ENCODE measurements at places on chromosomes 2 and 18.

- no peak for DNase-seq
Measured at GRCh38 chr18:36025025-36025424, 42.3 kb downstream of the RPRD1A start.

GRCh38 chr2:40432921-40433483, 18.9 kb downstream of the SLC8A1 start:
- no peak for DNase-seq

DNA sequence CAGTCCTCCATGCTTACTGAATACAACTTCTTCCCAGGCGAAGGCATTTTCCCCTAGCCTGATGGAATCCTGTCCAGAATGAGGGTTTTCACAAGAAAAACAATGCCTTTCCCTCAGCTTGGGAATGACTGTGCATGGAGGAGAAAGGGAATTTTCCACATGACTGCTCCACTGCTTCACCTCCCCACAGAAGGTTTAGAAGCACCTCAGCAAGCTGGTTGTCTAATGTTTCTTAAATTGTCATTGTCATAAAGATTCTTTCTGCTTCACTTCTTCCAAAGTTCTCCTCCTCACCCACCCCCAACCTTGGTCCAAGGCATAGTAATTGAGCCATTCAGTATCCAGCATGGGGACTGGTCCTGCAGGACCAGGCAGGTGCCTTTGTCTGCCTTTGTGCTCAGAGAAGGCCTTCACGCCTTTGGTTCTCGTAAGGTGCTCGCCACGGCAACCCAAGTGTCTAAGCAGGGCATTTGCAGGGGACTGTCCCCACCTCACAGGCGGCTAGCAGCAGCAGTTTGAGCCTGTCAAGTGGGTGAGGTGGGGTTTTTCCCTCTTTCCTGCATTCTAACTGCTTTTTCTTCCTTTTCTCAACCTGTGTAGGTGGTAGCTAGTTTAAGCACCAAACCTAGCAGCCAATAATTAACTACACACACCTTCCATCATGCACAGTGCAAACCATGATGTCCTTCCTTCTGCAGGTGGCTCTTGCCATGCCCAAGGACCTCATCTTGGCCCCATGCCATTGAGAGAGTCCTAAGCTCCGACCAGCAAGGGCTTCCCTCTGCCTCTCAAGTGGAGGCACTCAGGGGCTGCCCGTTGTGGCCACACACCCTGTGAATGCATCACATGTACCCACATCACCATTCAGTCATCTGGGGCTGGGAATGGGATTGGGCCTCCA, 65.7 kb upstream of the BCL2L11 start:
- DNase-seq: no peak

GRCh38 chr2:194954218-194954617, 702.8 kb upstream of the SLC39A10 start:
- DNase-seq: no peak

DNA sequence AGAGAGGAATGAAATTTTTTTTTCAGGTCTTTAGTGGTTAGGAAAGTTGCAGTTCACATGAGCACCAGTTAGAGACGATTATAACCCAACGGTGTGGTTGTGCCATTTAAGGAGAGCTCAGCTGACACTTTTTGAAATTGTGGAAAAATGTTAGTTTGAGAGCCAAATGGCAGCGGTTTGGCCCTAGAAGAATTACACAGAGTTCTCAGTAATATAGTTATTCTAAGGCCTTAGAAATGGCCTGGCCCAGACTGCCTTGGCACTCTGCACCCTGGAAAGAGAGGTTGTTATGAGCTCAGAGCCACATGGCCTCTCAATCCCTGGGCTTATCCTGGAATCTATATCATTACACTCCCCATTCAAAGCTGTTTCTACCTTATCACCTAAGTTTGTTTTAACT, 117.4 kb downstream of the RHBDD1 start:
- DNase-seq: no peak

GRCh38 chr18:59268721-59269562, 4.3 kb downstream of the RAX start:
- DNase-seq: no peak

- no peak for DNase-seq
Measured at GRCh38 chr2:198880986-198881385, 576.8 kb downstream of the SATB2 start.

- no peak for DNase-seq
Measured at GRCh38 chr2:201574766-201575165, 68.5 kb downstream of the TMEM237 start.

DNA sequence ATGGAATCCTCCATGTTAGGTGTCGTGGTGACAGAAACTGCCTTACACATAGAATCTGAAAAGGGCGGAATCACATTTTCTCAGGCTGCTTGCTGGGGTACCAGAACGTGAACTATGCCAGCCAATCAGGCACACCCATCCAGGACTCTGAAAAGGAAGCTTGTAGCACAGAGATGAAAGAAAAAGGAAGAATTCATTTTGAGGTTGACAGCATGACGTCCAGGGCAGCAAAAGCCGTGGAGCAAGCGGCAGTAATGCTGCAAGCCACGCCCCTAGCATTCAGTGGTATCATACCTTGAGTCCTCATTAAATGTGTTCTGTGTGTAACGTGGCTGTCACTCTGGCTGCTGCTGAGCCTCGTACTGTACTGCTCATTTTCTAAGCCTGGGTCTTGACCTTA, 304.0 kb downstream of the DYSF start:
- DNase-seq: no peak

DNA sequence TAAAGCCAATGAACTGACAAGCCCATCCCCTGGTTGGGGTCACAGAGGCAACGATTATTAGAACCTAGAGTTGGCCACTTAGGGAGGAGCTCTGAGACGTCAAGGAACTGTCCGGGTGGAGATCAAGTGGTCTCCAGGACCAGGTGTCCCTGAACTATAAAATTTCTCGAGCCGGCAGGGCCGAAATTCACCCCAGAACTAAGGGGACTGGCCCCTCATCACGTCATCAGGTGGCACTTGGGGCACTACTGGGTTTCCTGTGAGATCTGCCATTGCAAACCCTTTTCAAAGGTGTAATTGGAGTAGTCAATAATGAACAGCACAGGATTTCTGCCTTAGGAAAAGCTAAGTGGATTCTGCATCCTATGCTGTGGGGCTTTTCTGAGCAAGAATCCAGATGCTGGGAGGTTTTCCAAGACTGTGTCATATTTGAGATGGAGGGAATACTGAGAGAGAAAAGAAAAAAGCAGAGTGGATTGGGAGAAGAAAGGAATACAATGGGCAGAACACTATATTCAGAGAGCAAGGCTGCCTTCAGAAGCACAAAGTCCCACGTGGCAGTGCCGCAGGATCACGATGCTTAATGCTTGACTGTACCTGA, 113.6 kb downstream of the ALPK2 start:
- no peak for DNase-seq

DNA sequence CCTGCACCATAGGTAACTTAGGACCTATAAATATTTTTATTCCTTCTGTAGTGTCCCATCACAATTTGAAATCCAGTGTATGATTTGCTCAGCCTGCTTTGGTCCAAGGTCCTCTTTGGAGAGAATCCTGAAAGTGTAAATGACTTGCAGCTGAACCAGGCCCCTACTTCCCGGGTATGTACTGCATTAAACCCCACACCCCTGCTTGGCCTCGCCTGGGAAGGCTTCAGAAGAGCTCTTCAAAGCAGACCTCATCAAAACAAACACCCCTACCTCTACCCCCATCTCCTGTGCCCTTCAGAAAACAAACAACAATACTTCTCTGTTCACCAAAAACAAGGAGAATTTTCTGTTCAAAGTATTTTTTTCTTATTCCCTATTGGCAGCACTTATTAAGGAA, 9.5 kb upstream of the SPTBN1 start:
- DNase-seq: no peak

- DNase-seq: no peak
Measured at GRCh38 chr2:124708661-124709060, 683.6 kb downstream of the CNTNAP5 start.

DNA sequence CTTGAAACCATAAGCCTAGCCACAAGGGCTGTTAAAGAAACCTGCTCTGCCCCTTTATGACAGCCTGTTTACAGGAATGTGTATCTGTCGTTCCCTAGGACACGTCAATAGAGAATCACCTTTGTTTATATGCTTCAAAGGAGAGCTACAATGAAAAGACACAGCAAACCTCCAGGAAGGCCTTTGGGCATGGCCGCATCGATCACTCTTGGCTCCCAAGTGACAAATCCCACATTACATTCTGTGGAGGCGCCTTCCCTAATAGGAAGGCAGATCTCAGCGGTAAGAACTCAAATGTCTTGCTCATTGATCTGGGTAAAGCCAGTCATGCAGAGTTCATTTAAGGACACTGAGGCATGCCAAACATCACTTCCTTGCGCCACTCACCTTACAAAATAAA, 26.5 kb downstream of the KIAA2012 start:
- no peak for DNase-seq

DNA sequence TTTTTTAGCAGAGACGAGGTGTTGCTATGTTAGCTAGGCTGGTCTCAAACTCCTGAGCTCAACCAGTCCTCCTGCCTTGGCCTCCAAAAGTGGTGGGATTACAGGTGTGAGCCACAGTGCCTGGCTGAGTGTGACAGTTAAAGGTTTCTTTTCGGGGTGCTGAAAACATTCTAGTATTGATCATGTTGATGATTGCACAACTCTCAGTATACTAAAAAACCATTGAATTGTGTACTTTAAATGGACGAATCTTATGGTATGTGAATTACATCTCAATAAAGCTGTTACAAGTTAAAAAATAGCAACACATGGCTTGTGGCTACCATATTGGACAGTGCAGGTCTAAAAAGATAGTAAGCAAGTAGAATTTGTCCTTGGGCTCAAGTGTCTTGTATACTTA, 22.3 kb downstream of the PAPOLG start:
- DNase-seq: no peak

- no peak for DNase-seq
Measured at GRCh38 chr2:171307560-171307959, 126.2 kb downstream of the METTL8 start.

DNA sequence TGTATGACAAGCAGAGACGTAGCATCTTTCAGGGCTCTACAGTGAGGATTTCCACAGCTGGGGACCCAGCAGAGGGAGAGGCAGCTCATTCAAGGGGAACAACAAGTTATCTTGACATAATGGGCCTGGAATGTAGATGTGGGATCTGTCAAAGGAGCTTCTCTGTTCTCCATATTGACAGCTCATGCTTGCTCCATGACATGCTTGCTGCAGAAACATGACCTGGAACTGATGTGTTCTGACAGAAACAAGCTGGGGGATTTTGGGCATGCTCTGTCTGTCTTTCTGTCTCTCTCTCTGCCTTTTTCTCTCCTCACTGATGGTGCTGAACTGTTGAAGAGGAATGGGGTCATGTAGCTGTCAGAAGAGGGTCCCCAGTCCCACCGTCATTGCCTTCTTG, 79.6 kb downstream of the MMADHC start:
- DNase-seq: no peak

- DNase-seq: no peak
Measured at GRCh38 chr18:33583901-33584300, 5.9 kb downstream of the ASXL3 start.

DNA sequence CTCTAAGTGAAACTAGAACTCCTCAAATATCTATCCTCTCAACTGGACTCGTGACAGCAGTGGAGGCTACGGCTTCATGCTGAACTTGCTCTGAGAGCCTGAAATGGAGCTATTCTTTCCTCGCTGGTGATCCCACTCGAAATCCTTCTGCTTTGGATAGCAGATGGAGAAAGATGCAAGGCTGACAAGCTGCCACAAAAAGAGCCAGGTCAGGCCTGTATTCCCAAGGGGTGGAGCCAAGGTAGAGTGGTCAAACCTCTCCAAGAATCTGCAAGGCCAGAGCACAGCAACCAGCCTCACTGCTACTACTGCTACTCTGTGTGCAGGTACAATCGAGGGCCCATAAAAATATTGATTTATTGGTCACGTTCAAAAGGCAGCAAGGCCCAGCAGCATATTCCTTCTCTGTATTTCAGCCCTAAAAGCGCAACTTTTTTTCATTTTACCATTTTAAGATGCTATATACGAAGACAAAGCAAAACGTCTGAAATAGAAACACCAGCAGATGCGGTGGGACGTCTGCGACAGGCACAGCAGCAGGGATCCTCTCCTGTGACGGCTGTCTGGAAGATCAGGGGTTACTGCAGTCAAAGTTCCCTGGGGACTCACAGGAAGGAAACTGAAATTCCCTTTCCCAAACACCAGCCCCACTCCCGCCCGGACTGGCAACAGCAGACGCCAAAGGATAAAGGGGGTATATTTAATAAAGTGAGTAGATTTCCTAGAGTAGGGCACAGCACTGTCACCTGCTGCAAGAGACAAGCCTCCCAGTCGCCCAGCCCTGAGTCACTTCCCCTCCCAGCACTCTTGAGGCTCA, 2.4 kb downstream of the SPRED2 start:
- no peak for DNase-seq

DNA sequence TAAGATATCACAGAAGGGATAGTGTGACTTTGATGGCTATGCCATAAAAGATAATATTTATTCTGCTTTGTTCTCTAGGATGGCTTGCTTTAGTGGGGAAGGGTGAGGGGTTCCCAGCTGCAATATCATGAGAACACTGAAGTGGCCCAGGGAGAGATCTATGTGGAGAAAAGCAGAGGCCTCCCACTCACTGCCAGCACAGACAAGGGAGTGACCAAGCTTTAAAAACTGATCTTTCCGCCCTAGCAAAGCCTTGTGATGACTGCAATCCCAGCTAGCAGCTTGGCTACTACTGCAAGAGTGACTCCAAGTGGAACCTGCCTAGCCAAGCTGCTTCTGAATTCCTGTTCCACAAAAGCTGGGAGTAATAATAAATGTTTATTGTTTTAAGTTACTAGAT, 7.8 kb upstream of the DDX1 start:
- no peak for DNase-seq

- DNase-seq: no peak
Measured at GRCh38 chr18:29439398-29439797, 1262.5 kb upstream of the CDH2 start.

DNA sequence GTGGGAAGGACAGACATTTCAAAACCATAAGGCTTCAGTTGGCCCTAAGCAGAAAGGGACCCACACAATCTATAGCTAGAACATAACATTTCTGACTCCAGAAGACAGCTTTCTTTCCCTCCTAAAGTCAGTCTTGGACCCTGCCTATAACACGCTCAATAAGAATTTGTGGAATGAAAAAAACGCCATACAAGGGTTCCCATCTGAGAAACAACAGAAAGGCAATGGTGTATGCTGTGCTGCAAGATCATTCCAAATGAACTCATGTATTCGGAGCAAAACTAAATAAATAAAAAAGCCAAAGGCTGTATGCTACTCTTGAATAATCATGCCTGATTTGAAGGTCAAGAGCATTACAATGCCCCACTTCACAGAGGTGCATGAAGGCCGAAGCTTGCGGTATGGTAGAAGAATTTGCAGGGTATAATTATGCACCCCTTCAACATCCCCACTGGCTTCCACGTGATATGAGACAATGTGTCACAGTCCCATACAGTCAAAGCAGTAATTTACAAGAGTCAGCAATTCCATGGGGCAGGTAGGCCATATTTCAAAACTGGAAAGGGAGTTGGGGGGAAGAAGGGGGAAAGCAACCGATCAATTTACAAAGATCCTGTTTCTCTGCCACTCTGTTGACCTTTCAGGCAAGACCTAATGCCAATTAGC, 61.4 kb upstream of the SLC14A2 start:
- no peak for DNase-seq

GRCh38 chr2:235526166-235526565, 32.3 kb downstream of the AGAP1 start:
- DNase-seq: no peak

- DNase-seq: no peak
Measured at GRCh38 chr2:152557273-152557888, 159.9 kb downstream of the PRPF40A start.

GRCh38 chr2:170365686-170366085, 187.7 kb downstream of the MYO3B start:
- no peak for DNase-seq

- no peak for DNase-seq
Measured at GRCh38 chr2:185477452-185477851, 261.2 kb upstream of the FSIP2 start.
